CD4-positive, alpha-beta T cell treated with Interleukin-2 at 100 ng/mL for 4 hours (primary cell): ENCODE measurements at places on chromosomes 12 and 14.

- no peak for DNase-seq
These were observed 429.1 kb downstream of the DAD1 start for GRCh38 chr14:22159957-22160356.

GRCh38 chr12:18383203-18383602, 121.9 kb downstream of the PIK3C2G start:
- no peak for DNase-seq

GRCh38 chr12:18825138-18825537, 87.2 kb downstream of the CAPZA3 start:
- no peak for DNase-seq

DNA sequence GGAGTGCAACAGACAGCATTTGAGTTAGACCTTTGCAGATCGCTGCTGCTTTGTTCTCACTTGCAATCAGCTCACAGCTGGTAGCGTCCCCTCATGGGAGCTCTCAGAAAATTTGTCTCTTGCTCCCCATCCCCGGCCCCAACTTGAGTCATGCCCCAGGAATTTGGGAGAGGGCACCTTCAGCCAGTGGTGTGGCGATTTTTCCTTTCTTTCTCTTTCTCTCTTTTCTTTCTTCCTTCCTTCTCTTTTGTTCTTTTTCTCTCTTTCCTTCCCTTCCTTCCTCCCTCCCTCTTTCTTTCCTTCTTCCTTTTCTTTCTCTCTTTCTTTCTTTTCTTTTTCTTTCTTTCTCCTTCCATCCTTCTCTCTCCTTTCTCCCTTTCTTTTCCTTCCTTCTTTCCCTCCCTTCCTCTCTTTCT, 34.2 kb upstream of the MAP1LC3B2 start:
- no peak for DNase-seq

DNA sequence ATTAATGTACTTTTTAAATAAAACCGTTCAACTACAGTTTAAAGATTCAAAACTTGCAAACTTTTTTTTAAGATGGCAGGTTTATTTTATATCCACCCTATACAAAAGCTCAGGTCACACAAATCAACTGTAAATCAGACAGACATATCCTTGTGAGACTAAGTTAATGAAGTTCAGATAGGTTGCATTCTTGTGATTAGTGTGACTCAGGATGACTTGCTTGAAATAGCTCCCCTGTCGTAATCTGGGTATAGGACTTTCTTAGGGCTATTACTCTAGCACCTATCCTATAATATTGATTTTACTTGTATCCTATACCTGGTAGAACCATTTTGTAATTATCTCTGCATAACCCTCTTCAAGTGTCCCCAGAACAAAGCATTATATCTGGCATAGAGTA, 9.5 kb upstream of the PRKD1 start:
- DNase-seq, result no peak

GRCh38 chr14:104149617-104150135, 11.3 kb downstream of the KIF26A start:
- no peak for DNase-seq

- DNase-seq, result no peak
These were observed 6.8 kb downstream of the CPNE6 start for GRCh38 chr14:24078146-24078545.

GRCh38 chr12:107439026-107439738, 246.4 kb upstream of the PWP1 start:
- no peak for DNase-seq
